DMS79 (cell line): ENCODE measurements at places on chromosomes 2 and 18.

GRCh38 chr2:96955762-96956161 lies 30.6 kb downstream of the FAM178B start:
- no peak for DNase-seq

GRCh38 chr2:128197059-128197458 lies 106.1 kb downstream of the UGGT1 start:
- DNase-seq, result no peak

GRCh38 chr2:21245565-21245964 lies 121.8 kb downstream of the TDRD15 start:
- no peak for DNase-seq

GRCh38 chr2:155223781-155224406 lies 525.4 kb downstream of the KCNJ3 start:
- no peak for DNase-seq
